ENCODE measurements at places on chromosomes 1 and 21.

DNA sequence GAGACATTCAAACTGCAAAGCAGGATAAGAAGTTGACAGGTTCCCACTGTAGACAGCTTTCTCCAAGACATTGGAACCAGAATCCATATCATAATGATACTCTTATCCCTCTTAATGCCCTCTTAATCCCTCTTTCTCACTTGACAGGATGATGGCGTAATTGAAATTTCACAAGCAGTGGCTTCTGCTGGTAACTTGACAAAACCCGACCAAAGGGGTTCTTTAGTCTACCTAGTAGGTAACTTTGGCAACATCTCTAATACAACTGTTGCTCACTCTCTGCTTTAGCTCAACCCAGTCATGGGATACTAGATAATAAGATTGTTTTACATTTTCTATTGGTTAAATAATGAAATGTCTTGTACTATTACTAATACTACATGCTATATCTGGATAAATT lies 34.7 kb downstream of the S100A10 start:
- DNase-seq: no peak

DNA sequence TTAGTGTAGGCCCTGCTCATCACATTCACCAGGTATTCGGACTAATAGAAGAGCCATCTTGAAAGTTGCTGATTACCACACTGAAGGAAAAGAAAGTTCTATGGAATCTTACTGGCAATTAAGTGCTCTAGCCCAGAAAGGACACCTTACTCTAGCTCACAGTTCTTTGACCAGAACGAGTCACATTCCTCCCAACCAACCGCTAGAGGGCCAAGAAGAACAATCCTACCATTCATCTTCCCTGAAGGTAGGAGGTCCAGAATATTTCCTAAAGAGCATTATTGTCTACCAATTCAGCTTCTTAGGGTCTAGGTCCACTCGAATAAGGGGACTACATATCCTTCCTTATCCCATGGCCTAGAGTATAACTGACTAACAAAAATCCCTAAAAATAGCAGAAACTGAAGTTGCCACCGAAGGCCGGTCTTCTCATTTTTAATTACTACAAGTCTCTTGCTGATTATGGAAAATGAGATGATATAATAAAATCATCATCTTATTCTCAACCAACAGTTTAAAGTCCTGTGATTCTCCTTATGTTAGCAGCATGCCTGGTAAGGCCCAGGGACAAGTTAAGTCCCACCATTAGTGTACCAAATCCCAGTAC lies 2.7 kb upstream of the FMO1 start:
- DNase-seq: no peak

- DNase-seq: no peak
Measured at GRCh38 chr21:45620201-45620923, 23.2 kb upstream of the PCBP3 start.

GRCh38 chr1:91689641-91690481 lies 189.2 kb downstream of the CDC7 start:
- DNase-seq: no peak

DNA sequence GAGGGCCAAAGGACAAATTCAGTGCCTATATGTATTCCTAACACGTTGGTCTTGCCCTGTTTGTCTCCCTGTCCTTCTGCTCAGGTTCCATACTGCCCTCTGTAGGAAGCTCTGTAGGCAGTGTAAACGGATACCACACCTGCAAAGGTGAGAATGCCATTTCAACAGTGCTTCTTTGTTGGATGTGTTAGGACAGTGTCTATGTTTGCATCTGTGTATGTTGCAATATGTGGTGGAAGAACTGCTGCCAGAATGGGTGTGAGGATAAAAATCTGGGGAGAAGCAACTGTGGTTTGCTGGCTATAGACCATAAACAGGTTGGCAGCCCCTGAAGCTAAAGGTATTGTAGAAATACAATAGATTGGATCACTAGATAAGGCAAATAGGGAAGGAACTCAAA lies 113.1 kb upstream of the BMP8A start:
- no peak for DNase-seq

DNA sequence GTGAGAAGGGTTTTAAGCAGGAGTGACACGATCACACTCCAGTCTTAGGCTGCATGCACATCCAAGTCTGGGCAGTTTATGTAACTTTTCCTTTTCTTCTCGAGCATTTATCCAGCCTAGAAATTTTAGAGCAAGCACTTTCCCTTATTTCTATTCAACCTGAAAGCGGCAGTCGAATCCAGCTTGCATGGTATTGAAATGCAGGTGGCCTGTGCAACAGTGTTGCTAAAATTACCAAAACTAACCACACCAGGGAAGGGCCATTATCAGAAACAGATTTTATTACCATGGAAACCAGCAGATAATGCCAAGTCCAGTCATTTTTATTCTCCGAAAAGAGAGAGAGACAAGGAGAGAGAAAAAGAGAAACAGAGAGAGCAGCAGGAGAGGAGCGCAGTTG lies 179.9 kb upstream of the ZC3H12A start:
- DNase-seq: no peak

GRCh38 chr1:40078512-40079333 lies 18.3 kb downstream of the PPT1 start:
- peak; percentile 21 for DNase-seq

- DNase-seq: no peak
Measured at GRCh38 chr1:79808816-79809475, 802.4 kb upstream of the ADGRL4 start.

GRCh38 chr1:244294599-244295224 lies 157.0 kb downstream of the ADSS2 start:
- no peak for DNase-seq

- DNase-seq: no peak
Measured at GRCh38 chr1:227780101-227781044, 35.1 kb upstream of the PRSS38 start.

Data from T follicular helper cell (primary cell).